Smooth muscle cell of bladder (primary cell): ENCODE measurements at places on chromosomes 4 and X. TPM values are rescaled to one million over a fixed set of nuclear protein-coding genes. Genes with fewer than 3 reads are reported as not detected.

ETDA gene
- total RNA-seq: not detected in 2 replicates

CCDC110 gene
- 1.7 and 2.0 TPM in 2 replicates for total RNA-seq

CAPN6 gene
- not detected in 2 replicates for total RNA-seq

ZNF718 gene
- 1.7 and 3.6 TPM in 2 replicates for total RNA-seq

MAP9 gene
- total RNA-seq: 7.8 and 8.7 TPM in 2 replicates

TMEM35A gene
- 3.1 and 3.4 TPM in 2 replicates for total RNA-seq

DOK7 gene
- not detected in 2 replicates for total RNA-seq

TIGD4 gene
- 0.14 and 0.18 TPM in 2 replicates for total RNA-seq

P2RY10 gene
- not detected in 2 replicates for total RNA-seq

RELL1 gene
- 93.4 and 97.6 TPM in 2 replicates for total RNA-seq
